OCI-LY7 (cell line): ENCODE measurements at places on chromosomes 13 and 19.

DNA sequence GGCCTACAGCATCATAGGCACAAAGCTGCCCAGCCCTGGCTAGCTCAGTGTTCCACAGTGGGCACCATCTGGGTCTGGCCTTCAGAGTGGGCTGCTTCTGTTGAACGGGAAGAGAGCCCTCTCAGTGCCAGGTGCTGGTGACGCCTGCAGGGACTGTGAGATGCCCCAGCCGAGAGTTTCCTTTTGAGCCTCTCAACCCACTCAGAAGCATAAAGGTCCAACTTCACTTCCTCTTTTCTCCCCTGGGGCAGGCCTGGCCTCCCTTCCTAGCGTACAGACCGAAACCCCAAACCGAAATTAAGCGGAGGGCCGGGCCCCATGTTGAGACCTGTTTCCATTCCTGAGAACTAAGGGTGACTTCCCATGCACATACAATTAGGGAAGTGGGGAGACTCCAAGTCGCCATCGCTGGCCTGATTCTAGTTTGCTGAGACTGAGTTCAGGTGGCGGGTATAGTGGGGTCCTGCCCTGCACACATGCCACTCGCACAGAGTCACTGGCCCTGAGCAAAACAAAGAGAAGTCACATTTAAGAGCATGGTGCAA is 6.9 kb downstream of the RAB8A start:
- DNase-seq, result peak; percentile 96

DNA sequence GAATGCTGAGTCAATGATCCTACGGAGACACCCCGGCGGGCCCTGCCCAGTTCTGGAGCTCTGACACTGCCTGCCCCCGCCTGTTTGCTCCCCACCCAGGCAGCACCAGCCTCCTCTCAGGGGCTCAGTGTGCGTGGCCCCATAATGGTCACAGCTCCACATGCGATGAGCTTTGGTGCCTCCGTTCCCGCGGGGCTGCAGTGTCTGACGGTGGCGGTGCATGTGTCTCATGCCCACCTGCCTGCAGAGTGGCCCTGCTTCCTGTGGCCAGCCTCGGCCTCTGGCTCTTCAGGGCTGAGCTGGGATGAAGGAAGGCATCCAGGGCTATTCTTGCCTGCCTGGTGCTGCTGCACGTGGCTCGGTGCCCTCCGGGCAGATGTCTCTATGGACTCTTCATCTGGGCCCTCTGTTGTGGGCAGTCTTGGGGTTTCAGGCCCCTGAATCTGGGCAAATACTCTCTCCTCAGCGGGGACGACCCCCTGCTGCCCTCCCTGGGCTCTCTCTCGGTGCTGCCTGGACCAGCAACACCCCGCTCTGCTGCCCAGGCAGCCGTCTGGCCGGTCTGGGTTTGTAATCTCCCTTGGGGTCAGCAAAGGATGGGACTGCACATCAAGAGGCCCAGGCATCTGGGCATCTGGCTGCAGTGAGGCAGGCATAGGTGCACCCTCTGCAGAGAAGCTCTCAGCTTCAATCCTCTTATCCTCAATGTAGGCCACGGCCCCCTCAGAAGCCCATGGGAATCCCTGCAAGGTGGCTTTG is 19.3 kb upstream of the TMEM255B start:
- DNase-seq, result no peak

DNA sequence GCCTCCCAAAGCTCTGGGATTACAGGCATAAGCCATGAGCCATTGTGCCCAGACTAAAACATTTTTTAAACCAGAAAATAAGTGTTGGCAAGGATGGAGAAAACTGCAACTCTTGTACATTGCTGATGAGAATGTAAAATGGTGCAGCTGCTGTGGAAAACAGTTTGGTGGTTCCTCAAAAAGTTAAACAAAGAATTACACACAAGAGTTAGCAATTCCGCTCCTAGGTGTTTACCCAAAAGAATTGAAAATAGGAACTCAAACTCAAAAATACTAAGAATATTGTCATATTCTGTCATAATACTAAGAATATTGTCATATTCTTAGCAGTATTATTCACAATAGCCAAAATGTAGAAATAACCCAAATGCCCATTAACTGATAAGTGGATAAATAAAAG is 39.7 kb upstream of the USP12 start:
- no peak for DNase-seq

GRCh38 chr19:58279925-58280316 is 1.2 kb downstream of the ZNF8 start:
- DNase-seq, result no peak

- no peak for DNase-seq
Observed at GRCh38 chr13:70391678-70392077, 283.4 kb upstream of the KLHL1 start.

- peak; percentile 31 for DNase-seq
Observed at GRCh38 chr19:53463263-53463662, 4.3 kb upstream of the ZNF813 start.

DNA sequence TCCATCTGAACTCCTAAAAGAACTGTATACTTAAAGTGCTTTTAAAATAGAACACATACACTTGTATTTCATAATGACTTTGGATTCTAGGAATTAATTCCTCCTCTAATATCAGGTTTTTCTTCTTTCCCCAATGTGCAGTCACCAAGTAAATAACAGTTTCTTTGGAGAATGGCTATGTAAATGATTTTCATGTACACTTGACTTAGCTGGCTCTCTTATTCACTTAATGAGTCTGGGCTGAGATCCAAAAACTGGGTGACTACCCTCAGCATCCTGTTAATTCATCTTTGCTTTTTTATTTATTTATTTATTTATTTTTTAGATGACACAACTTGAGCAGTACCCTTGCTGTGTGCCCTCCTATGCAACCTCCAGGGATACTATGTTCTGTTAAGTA is 1003.7 kb downstream of the SLITRK1 start:
- DNase-seq, result no peak

DNA sequence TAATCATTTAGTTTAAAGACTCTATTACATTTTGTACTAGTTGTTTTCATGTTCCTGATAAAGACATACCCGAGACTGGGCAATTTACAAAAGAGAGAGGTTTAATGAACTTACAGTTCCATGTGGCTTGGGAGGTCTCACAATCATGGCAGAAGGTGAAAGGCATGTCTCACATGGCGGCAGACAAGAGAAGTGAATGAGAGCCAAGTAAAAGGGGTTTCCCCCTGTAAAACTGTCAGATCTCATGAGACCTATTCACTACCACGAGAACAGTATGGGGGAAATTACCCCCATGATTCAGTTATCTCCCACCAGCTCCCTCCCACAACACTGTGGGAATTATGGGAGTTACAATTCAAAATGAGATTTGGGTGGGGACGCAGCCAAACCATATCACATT is 129.2 kb downstream of the PAN3 start:
- DNase-seq, result no peak

DNA sequence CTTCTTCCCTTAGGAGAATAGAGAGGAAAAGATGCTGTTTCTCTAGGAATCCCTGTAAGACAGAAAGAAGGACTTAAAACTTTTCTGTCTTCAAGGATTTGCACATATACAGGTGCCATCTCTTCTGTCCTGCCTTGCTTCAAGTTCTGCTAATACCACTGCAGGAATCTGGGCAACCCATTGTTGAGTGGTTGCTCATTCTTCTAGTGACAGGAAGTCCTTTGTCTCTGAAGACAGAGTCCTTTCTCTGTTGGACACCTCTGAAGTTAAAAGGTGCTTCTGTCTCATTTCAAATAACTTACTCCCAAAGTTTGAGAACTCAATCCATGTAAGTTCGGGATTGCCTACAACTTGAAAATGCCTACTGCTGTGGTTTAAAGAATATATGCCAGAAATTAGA is 114.4 kb upstream of the TMTC4 start:
- no peak for DNase-seq

GRCh38 chr19:13060964-13061927 is 41.4 kb downstream of the LYL1 start:
- DNase-seq, result peak; percentile 86

DNA sequence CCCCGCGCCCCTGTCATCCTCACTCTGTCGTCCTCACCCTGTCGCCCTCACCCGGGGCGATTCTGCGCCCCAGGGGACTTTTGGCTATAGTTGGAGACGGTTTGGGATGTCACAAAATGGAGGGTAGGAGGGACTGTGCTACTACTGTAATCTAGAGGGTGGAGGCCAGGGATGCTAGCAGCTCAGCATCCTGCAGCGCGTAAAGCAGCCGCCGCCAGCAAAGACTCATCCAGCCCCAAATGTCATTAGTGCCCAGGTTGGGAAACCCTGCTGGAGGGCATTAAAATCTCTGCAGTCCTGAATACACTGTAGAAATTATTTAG is 362 bp downstream of the ZNF557 start:
- no peak for DNase-seq

DNA sequence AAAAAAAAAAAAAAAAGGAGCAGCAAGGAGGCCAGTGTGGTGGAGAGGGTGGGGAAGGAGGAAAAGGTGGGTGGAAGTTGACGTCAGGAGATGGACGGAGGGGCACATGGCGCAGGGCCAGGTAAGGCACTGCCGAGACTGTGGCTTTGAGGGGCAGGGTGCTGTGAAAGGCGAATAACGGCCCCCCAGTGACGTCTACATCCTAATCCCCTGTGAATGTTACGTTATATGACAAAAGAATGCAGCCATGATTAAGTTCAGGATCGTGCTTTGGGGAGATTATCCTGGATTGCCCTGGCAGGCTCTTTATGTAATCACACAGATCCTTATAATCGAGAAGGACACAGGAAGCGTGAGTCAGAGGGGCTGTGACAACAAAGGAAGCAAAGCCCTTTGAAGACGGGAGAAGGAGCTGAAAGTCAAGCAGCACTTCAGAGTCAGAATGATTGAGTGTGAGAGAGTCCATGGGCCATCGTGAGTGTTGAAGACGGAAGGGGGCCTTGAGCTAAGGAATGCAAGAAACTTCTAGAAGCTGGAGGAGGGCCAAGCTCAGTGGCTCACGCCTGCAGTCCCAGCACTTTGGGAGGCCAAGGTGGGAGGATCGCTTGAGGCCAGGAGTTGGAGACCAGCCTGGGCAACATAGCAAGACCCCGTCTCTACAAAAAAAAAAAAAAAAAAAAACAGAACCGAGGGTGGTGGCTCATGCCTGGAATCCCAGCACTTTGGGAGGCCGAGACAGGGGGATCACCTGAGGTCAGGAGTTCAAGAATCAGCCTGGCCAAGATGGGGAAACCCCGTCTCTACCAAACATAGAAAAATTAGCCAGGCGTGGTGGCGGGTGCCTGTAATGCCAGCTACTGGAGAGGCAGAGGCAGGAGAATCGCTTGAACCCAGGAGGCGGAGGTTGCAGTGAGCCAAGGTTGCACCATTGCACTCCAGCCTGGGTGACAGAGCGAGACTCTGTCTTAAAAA is 13.8 kb upstream of the CEACAM16 start:
- DNase-seq, result no peak

- peak; percentile 30 for DNase-seq
Observed at GRCh38 chr19:10544753-10545251, 1.1 kb downstream of the ATG4D start.

DNA sequence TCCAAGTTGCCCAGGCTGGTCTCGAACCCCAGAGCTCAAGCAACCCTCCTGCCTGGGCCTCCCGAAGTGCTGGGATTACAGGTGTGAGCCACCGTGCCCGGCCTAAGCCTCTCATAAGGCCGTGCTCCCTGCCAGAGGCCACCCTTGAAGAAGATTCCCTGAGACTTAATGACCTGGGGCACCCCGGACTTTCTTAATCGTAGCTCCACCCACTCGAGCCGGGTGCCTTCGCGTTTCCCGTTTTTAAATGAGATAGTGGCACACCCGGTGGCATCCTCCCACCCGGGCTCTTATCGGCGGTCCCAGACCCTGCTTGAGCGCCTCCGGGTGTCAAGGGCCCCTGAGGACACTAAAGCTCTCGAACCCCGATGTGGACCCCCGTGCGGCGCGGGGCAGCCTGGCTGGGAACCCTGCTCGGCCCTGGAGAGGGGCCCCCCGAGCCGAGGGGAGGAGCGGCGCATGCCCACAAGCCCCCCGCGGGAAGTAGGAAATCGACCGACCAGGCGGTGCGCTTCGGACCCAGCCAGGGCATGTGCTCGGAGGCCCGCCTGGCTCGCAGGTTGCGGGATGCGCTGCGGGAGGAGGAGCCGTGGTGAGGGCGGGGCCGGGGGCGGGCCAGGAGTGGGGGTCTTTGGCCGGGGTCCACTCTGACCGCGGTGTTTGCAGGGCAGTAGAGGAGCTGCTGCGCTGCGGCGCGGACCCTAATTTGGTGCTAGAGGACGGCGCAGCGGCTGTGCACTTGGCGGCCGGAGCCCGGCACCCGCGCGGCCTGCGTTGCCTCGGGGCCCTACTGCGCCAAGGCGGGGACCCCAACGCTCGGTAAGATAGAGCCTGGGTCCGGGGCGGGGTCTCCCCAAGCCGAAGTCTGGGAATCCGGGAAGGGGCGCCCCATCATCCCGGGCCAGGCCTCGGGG is at the start of gene ANKLE1:
Gene ANKLE1 (plus strand): TSS at position 511 of the 914 bp plus-strand sequence. CDS start 20 bp downstream, at position 531.
- DNase-seq, result peak; percentile 82

DNA sequence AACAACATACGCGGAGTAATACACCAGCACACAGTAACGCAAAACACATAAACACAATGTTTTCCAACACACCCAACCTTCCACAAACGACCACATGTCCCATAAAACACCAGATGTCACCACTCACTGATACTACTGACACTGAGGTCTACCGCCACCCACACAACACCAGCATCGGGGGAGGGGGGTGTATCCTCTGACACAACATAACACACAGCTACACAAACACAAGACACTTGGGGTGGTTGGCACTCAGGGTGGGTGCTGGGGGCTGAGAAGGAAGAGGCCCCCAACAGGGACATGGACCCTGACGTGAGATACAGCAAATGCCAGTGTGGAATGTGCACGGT is 1.5 kb upstream of the KCNN4 start:
- no peak for DNase-seq

DNA sequence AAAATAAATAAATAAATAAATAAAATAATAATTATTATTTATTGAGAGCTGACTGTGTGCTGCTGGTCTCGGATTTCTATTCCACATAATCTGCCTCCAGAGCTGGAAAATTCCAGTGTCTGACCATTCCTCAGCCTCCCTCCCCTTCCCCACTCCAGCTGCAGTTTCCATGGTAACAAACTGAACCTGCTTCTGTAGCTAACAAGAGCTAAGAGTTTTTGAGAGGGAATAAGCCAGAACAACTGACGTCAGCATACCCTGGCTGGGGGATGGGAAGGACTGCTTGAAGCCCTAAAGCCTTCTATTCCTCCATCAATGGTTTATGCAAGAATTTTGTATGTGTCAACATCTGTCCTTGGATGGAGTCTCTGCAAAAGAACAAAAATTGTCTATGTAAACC is 26.0 kb upstream of the PEG3 start:
- no peak for DNase-seq

GRCh38 chr13:27037571-27037970 is 134.0 kb downstream of the USP12 start:
- DNase-seq, result no peak

DNA sequence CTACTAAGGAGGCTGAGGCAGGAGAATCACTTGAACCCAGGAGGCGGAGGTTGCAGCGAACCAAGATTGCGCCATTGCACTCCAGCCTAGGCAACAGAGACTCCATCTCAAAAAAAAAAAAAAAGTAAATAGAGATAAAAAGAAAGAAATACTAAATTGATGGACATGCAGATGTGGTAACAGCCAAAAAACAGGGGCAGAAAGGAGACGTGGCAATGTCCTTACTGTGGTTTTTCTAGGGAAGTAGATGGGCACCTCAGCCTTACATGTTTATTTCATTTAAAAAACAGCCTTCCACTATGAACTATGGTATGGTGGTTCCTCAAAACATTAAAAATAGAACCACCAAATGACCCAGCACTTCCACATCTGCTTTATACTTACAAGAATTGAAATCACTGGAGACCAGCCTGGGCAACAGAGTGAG is 6.5 kb upstream of the EIF3G start:
- DNase-seq, result no peak
